ENCODE measurements at places on chromosomes 4 and X. TPM values are rescaled to one million over a fixed set of nuclear protein-coding genes. Genes with fewer than 3 reads are reported as not detected.

Gene HSFX2
- 0.67 TPM for polyA plus RNA-seq

Gene MCF2
- polyA plus RNA-seq = 0.27 TPM

Gene DMD
- 34.9 TPM for polyA plus RNA-seq

DNA sequence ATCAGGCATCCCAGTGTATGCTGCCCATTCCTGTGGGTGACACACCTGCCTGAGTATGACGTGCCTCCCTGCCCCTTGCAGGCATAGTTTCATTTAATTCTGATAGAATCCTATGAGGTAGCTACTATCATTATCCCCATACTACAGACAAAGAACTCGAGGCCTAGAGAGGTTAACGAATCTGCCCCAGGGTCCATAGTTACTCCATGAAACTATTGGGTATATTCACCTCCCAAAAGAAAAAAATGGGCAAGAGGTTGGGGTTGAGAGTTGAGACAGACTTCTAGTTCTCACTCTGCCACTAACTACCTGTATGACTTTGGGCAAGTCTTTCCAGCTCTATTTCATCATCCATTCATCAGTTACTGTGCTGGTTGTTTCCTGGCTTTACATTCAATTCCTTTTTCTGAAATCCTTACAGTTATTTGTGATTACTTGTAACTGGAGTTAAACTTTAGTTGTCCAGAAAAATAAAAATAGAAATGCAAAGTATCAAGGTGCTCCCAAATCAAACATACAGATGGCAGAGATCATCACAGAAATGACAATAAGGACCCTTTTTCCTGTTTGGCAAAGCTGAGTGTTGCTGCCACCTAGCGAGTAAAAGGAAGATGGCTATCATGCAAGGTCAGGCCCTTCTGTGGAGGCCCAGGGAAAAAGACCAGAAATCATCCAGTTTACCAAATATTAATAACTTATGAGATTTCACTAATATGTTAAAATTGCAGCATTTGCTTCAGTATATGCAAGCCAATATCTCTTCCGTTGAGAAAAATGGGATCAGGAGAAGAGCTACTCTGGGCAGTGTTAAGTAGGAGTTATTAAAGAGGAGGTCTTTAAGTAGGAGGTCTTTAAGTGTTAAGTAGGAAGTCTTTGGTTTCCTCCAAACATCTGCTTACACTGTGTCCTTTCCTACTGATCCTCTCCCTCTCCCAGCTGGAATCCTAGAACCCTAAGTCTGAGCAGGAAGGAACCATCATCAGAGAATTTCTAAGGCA is 17.1 kb upstream of the MAP7D3 start:
- no peak for DNase-seq

GRCh38 chr4:25535278-25535677 is 120.4 kb upstream of the SLC34A2 start:
- DNase-seq = no peak

- no peak for DNase-seq
Observed at GRCh38 chr4:119962631-119963030, 104.0 kb downstream of the MAD2L1 start.

GRCh38 chr4:8832113-8832915 is 39.3 kb downstream of the HMX1 start:
- DNase-seq = peak; percentile 11

DNA sequence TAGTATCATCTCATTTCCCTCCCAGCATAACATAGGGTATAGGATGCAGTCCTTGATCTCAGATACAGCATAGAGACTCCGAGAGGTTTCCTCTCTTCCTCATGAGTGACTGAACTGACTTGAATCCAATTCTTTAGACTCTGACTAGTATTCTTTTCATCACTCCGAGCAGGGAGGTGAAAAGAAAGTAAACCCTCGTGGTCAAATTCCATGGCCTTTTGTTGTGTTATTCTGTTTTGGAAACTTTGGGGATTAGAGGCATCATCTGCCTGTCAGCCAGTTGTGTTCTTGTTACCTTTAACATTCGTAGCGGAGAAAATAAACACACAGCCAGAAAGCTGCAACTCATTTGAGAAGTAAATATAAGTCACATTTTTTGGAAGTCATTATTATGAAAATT is 206.6 kb downstream of the ARHGAP10 start:
- DNase-seq = no peak

- no peak for DNase-seq
Observed at GRCh38 chr4:177964061-177964460, 521.8 kb upstream of the AGA start.

GRCh38 chr4:15778289-15779241 is at the start of gene CD38:
Gene CD38 (plus strand): TSS chr4:15778328. CDS start chr4:15778415, 87 bp downstream.
- DNase-seq = no peak

- no peak for DNase-seq
Observed at GRCh38 chrX:30530606-30531005, 47.0 kb downstream of the TASL start.

GRCh38 chr4:10866666-10867065 is 182.1 kb upstream of the CLNK start:
- DNase-seq = no peak

DNA sequence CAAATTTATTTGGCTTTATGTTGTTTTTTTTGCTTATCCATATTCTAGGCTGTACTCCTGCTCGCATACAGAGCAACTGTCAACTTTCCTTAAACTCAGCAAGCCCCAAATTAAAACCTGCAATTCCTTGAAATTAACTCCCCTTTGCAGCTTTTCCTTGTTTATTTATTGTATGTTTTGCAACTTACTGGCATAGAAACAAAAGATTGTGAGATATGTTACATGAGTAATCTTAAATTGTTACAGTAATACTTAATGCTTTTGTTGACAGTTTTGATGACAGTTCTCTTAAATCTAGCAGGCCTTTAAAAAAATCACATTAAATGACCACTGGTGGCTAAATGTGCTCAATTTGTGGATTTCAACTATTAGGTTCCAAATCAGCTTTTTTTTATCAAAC is 4.5 kb downstream of the DDX3X start:
- no peak for DNase-seq

Data from left lung (tissue), 14 donors.